ENCODE measurements at places on chromosomes 4 and X.

DNA sequence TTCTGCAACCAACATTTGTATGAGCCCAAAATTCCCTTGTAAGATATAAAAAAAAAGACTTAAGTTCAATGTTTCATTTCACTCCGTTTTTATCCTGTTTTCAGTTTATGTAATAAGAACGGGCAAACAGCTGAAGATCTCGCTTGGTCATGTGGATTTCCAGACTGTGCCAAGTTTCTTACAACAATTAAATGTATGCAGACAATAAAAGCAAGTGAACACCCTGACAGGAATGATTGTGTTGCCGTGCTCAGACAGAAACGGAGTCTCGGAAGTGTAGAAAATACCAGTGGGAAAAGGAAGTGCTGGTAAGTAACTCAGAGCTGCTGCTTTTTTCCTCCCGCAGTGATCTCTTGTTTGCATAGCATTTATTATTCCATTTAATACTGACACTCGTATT lies 2.8 kb downstream of the ANKRD37 start:
- DNase-seq = no peak

DNA sequence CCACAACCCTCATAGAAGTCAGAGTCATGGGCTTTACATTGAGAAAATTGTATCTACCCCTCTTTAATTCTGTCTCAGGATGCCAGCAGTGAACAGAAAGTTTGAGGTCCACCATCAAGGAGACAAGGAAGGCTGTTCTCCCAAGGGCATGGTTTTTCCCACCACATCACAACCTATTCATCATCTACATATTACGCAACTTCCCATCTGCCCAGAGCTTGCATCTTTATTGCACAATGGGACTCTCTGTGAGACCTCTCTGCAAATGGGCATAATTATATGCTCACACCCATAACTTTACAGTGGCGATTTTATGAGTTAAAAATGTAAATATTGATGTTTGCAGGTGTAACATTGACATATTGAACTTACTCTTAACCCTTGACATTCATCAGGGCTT lies 38.9 kb downstream of the PAGE2 start:
- DNase-seq = no peak

- DNase-seq = peak; percentile 15
Measured at GRCh38 chrX:6980981-6981380, 166.5 kb upstream of the STS start.

DNA sequence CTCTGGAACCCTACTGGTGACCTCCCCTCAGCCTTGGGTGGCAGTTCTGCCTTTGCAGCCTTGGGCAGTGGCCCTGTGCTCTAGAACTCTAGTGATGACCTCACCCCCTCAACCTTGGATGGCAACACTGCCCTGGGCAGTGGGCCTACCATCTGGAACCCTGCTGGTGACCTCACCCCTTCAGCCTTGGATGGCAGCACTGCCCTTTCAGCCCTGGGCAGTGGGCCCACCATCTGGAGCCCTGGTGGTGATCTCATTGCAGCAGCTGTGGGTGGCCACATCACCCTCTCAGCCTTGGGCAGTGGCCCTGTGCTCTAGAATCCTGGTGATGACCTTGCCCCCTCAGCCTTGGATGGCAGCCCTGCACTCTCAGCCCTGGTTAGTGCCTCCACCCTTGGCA lies 129.3 kb downstream of the RBMX2 start:
- DNase-seq = no peak

DNA sequence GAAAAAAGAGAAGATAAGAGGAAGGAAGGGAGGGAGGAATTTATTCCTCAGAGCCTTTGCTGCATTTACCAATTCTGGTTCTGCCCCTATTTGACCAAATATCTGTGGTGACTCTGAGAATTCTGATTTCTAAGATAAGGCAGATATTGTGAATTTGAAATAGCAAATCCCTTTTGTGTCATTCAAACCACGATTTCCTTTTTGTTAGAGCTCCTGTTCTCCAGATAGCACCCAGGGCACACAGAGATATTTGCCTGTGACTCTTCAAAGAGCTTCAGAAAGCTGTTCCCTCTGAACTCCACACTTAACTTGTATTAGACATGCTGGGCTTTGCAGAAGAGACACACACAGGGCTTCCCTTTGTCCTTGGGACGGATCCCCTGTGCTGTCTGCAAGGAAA lies 272.2 kb downstream of the DHRSX start:
- DNase-seq = no peak

GRCh38 chr4:159175989-159176375 lies 73.1 kb downstream of the RAPGEF2 start:
- no peak for DNase-seq

- DNase-seq = no peak
Measured at GRCh38 chr4:77662396-77662795, 56.8 kb downstream of the CXCL13 start.

GRCh38 chrX:23694606-23695005 lies 27.3 kb downstream of the PRDX4 start:
- DNase-seq = peak; percentile 54

DNA sequence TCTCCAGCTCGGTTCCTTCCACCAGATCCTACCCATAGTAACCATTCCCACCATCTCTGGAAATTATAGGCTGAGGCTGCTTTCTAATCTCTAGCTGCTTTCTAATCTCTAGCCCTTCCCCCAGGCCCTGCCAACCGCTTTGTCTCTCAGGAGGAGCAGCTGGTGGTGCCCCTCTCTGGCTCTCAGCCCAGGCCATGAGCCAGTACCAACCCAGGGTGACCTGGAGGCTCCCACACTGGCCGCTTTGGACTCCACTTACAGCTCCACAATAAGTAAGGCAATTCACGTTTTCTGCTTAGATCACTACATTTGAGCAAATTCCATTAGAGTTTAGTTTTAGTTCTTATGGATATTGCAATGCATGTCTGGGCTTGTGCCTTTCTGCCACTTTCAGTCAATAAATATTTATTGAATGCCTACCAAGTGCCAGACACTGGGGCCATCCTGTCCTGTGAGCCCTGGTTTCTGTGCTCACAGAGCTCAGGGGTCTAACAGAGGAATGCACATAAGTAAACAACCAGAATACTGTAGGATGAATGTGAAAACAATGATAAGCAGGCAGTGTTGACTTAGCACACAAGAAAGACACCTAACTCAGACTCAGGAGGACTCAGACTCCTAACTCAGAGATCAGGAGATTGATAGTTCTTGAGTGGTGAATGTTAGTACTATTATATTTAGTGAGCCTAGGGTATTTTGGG lies 38.9 kb downstream of the SMC1A start:
- no peak for DNase-seq

- no peak for DNase-seq
Measured at GRCh38 chr4:142530728-142531127, 315.4 kb downstream of the INPP4B start.

DNA sequence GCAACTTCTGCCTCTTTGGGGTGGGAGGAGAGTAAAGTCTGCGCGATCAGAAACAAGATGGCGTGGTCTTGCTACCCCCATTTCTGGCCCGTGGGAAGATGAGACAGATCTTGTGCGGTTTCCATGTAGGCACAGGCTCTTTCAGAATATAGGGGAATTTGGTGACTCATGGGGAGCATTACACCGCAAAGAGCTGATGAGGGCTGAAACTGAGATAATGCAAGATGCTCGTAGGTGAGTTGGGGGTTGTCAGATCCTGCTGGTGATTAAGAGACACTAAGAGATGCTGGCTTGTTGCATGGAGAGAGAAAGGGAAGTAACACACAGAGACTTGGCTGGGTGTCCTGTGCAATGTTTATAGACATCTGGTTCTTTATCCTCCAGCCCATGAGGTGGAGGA lies 1.5 kb downstream of the EVC start:
- DNase-seq = peak; percentile 75

GRCh38 chrX:153502131-153502530 lies 7.4 kb downstream of the BGN start:
- no peak for DNase-seq

GRCh38 chr4:22463179-22463578 lies 52.7 kb downstream of the ADGRA3 start:
- DNase-seq = no peak

GRCh38 chr4:81459228-81459627 lies 12.5 kb downstream of the RASGEF1B start:
- DNase-seq = no peak

- peak; percentile 15 for DNase-seq
Measured at GRCh38 chrX:103779141-103779789, 2.6 kb downstream of the PLP1 start.

GRCh38 chrX:37658343-37659030 lies 27.1 kb upstream of the XK start:
- no peak for DNase-seq
